ENCODE measurements at places on chromosomes 2 and 18. TPM values are rescaled to one million over a fixed set of nuclear protein-coding genes. Genes with fewer than 3 reads are reported as not detected.

DNA sequence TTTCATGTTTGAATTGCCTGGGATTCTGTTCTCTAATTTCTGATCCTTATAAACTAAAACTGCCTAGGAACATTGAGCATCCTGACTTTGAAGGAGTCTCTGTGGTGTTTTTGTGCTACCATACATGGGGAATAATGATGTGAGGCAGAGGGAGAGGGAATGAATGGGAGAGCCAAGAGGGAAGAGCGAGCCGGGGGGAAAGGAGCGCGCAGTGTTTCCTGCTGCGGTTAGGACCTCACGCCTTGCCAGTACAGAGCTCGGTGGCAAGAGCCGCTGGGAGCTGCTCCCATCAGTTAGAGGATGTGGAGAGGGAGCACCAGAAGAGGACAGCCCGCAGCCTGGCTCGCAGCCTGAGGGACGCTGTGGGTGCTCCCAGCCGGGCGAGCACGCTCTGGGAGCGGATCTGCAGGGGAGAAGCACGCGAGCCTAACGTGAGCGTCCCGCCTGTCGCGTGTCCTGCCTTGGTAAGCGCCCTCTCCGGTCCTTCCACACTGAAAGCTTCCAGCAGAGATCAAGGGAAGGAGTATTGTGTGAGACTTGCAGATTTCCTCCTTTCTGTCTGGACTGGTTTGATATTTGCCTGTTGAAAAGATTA, 114.7 kb downstream of the FAM210A start:
- DNase-seq, result peak; percentile 59

DNA sequence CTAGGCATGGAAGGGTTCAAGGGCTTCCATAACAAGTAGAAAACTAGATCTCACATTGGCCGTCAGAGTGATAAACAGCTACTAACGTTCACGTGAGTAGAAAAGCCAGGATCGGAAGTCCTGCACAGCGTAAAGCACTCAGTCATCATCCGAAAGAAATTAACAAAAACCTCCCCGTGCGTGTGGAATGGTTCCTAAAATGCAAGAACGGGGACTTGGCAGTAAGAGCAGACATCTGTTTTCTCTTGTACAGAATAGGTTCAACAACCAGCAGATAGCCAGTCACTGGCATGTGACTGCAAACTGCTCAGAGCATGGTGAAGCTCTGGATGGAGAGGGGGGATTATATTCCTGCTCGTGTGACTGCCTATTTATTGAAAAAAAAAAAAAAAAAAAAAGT, 106.9 kb upstream of the ITGB6 start:
- DNase-seq, result no peak

DNA sequence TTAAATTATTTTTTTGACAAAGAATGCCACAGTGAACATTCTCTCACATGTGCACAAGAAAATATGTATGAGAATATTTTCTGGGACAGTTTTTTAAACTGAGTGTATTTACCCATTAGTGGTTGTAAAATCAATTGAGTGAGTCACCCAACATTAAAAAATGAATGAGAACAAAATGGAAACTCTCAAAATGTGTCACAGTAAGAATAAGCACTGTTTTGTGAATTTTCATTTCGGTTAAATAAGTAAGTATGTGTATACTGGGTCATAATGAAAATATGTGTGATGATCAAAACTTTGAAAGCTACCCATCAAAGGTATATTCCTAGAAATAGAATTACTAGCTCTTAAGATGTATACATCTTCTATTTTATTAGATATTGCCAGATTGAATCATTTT, 11.6 kb downstream of the BABAM2 start:
- DNase-seq, result no peak

- no peak for DNase-seq
Measured at GRCh38 chr2:28349546-28350165, 43.0 kb upstream of the FOSL2 start.

DNA sequence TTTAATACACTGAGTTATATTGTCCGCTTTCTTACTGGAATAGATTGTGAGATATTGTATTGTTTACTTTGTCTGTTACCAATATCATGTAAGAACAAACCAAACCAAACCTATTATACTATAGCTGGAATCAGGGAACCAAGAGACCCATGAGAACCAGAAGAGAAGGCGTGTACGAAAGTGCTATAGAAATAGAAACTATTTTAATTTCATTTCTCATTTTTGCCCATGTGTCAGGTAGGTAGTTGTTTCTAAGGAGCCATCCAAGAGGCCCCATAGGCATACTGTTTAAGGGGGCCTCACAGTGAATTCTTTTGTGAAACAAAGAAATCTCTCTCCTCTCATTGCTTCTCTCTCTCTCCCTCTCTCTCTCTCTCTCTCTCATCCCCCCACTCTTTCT, 363.6 kb downstream of the RNF144A start:
- no peak for DNase-seq

GRCh38 chr18:23336101-23336500, 117.0 kb upstream of the RIOK3 start:
- peak; percentile 99 for DNase-seq

GRCh38 chr2:233449081-233449901, 95.0 kb downstream of the DGKD start:
- peak; percentile 62 for DNase-seq

- no peak for DNase-seq
Measured at GRCh38 chr18:2573408-2573807, 2.1 kb downstream of the NDC80 start.

DNA sequence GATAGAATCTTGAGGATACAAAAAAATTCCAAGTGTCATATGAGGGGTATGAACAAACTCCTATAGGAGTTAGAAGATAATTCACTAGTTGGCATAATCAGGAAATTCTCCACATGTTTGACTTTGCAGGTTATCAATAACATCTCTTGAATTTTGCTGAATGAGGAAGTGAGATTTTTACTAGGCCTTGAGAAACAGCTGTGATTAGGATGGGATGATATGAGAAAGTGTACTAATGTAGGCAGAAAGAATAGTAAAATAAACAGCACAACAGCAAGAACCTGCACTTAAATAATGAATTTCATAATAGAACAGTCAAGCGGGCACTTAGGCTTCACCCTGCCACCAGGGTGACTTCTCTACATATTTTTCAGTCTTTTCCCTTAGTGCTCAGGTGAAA, 570.8 kb upstream of the CRIM1 start:
- no peak for DNase-seq

GRCh38 chr2:20525041-20526035, 78.5 kb downstream of the RHOB start:
- DNase-seq, result peak; percentile 30

DNA sequence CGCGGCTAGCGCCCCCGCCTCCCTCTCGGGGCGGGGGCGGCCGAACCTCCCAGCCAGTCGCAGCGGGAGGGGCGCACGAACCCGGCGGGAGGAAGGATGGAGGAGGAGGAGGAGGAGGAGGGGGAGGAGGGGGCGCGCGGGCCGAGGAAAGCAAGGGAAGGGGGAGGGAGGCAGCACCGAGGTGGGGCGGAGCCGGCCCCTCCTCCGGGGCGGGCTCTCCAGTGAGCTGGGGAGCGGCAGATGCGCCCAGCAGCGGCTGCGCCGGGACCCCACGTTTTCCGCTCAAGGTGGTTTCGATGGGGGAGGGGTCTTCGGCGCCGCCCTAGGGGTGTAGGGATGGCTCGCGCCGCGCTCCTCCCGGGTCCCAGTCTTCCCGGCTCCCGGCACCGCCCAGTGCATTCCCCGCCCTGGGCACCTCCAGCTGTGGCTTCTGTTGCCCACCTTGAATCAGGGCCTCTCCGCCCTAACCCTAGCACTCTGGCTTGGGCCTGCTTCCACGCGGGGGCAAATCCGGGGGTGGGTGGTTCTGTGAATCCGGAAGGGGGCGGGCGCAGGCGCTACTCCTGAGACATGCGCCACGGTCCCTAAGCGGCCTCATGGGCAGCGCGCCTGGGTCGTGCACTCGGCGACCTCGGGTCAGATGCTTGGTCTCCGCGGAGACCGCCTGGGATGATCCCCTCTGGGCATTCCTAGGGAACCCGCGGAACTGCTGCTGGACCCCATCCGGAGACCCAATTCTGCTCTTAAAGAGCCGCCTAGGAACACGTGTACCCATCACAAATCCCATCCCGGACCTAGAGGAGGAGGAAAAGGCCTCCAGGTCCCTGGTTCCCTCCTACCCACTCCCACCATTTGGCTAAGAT, at the start of gene FBXO41:
TSS of gene FBXO41 (minus strand) at position 183 of the 863 bp plus-strand sequence. CDS start 14,848 bp downstream, outside the sequence.
- no peak for DNase-seq

- DNase-seq, result no peak
Measured at GRCh38 chr2:220334210-220334609, 706.8 kb downstream of the SLC4A3 start.

- DNase-seq, result no peak
Measured at GRCh38 chr2:138596403-138596802, 94.8 kb downstream of the SPOPL start.

DNA sequence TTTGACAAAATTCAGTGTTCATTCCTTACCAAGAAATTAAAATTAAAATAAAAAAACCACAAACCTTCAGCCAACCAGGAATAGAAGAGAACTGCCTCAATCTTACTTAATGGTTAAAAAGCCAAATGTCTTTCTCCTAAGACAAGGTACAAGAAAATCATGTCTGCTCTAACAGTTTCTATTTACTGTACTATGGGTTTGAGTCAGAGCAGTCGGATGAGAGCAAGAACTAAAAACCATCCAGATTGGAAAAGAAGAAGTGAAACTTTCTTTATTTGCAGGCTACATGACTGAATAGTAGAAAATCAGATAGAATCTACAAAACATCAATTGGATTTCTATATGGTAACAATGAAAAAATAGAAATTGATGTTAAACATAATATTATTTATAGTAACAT, 555.5 kb upstream of the TNP1 start:
- no peak for DNase-seq

- DNase-seq, result peak; percentile 57
Measured at GRCh38 chr2:237735798-237736197, 62.8 kb upstream of the RBM44 start.

DNA sequence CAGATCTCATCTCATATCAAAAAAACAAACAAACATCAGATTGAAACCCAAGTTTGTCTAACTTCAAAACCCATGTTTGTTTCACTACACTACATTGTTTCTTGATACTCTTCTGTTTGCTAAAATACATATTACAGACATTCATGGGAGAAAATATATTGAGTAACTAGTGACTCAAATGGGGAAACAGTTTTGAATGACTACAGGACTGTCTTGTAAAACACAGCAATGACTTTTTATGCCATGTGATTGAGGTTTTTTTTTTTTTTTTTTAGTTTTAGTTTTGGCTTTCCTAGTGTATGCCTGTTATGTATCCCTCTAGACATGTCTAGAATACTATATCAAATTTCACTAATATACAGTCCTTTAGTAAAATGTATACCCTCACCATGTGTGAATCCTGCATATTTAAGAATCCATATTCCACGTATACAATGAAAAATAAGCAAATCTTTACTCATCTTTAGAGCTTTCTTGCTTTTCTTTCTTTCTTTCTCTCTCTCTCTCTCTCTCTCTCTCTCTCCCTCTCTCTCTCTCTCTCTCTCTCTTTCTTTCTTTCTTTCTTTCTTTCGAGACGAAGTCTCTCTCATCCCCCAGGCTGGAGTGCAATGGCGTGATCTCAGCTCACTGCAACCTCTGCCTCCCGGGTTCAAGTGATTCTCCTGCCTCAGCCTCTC, 46.6 kb upstream of the SERTAD2 start:
- no peak for DNase-seq

DNA sequence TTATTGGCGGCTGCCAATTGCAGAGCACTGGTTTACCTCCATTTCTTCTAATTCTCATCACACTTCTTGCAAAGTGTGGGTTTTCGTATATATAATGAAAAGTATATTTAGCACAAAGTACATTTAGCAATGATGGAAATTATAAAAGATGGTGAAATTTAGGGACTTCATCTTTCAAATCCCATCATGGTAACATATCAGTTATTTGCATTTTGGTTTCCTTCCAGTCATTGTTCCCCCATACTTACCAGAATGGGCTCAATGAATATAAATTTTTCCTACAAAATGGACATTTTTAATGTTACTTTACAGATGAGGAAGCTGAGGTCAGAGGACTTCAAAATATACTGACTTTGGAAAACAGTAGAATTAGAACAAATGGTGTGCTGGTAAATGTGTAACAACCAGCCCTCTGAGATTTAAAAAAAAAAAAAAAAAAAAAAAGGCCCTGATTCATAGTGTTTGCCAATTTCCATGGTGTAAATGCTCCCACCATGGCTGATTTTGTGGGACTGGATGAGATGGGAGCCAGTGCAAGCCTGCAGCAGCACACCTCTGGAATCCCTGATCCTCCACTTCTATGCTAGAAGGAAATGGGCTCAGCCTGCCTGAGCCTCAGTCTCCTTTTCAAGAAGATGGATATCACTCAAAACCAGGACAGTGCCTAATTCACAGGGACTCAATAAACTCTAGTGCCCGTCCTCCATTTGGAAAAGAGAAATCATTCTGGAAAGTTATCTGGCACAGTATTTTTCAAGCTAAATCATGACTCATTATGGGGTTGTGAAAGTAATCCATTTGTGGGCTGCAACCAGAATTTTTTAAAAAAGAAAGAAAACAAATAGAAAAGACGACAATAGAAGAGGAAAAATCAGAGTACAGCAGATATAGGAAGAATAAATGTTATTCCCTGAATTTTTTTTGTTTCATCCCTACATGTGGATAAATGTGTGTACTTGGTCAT, 34.0 kb downstream of the LBH start:
- DNase-seq, result peak; percentile 31

DNA sequence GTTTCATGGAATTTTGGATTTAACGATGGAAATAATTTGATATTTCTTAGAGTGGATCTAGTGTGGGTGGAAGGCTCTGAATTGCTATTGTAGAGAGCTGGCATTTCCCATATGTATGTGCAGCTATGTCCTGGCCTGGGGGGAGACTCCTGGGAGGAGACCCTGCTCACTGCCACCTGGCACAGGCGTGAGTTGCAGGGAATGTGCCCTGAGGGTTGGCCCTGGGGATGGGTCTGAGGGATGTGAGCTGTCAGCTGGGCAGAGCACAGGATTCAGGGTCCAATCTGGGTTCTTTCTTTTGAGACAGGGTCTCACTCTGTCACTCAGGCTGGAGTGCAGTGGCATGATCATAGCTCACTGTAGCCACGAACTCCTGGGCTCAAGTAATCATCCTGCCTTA, 120.2 kb downstream of the CLIP4 start:
- DNase-seq, result no peak

GRCh38 chr2:99842451-99842850, 299.9 kb downstream of the AFF3 start:
- DNase-seq, result no peak

DNA sequence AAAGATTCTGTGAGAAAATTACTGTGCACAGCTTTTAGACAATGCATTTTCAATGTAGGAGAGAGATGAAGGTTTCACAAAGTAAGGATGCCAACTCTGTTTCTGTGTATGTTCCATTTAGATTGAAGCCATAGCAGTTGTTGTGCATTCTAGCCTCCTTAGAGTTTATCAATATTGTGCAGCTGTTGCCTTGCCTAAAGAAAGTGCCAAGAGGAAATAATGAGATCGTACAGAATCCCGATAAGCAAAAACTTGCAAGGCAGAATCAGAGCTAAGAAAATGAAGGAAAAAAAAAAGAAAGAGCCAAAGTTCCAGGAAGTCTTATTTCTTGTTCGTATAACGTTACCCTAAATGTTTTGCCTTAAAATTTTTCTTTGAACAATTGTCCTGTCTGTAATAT, 965.0 kb downstream of the DCDC2C start:
- no peak for DNase-seq

The C1QL2 gene
- total RNA-seq, result not detected

The ANKRD36 gene
- total RNA-seq, result 16.3 TPM

The PLB1 gene
- total RNA-seq, result 0.22 TPM

The BARD1 gene
- total RNA-seq, result 8.7 TPM

The KLF7 gene
- total RNA-seq, result 8.7 TPM

The TMEM37 gene
- total RNA-seq, result 0.20 TPM

The ARHGAP28 gene
- total RNA-seq, result 1.5 TPM

The CLIP4 gene
- total RNA-seq, result 14.2 TPM

The DUSP19 gene
- total RNA-seq, result 1.5 TPM

The PDE11A gene
- not detected for total RNA-seq

The CHRNA1 gene
- 0.40 TPM for total RNA-seq

The NT5C1B gene
- total RNA-seq, result not detected

The IL1R2 gene
- total RNA-seq, result 0.22 TPM

The MRPL44 gene
- 23.6 TPM for total RNA-seq

Measured in lung microvascular endothelial cell (primary cell).